Sigmoid colon (tissue), 7 donors: ENCODE measurements at places on chromosomes 5 and 9. TPM values are rescaled to one million over a fixed set of nuclear protein-coding genes. Genes with fewer than 3 reads are reported as not detected.

DNA sequence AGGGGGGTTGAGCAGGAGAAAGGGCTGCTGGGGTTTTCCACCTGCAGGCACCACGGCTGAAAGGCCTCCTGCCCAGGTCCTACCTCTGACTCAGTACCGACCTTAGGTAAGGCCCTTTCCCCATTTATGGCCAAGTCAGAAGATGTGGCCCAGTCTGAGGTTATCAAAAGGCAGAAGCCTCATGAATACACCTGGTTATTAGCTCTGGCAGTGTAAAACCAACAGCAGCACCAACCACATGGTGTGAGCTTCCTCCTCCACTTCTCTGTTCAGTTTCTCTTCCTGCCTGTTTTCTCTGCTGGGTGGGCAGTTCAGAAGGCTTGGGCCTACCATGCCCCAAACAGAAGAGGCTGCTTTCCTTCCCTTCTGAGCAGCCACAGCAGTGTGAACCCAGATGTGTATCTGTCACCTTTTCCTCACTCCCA is 86.9 kb downstream of the UGCG start:
- DNase-seq, result no peak

GRCh38 chr9:75814667-75815066 is 75.8 kb upstream of the PCSK5 start:
- no peak for DNase-seq

DNA sequence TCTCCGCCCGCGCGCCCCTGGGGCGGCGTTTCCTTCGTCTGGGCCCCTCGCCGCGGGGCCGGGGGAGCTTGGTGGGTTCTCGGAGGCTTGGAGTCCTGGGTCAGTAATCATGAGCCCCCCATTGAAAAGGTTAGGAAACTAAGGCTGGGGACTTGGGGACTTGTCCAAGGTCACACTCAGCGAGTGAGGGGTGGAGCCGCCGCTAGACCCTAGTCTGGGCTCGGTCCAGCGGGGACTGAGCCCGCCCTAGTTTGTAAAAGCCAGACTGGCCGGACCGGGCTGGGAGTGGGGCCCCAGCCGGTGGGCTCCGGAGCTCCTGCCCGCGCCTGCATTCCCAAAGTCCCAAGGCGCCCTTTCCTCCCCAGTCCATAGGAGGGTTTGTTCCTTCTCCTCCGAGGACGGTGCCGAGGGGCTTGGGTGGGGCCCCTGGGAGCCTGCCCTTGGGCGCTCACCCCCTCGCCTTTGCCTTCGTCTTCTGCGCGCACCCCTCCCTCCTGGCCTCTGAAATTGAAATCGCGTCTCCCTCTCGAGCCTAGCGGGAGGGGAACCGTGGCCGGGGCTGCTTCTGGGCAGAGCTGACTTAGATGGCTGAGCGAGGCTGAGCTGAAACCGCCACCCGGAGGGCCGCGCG is 995 bp downstream of the OLFM1 start:
- DNase-seq, result no peak

Gene PCDHGC4
- not detected for polyA plus RNA-seq

DNA sequence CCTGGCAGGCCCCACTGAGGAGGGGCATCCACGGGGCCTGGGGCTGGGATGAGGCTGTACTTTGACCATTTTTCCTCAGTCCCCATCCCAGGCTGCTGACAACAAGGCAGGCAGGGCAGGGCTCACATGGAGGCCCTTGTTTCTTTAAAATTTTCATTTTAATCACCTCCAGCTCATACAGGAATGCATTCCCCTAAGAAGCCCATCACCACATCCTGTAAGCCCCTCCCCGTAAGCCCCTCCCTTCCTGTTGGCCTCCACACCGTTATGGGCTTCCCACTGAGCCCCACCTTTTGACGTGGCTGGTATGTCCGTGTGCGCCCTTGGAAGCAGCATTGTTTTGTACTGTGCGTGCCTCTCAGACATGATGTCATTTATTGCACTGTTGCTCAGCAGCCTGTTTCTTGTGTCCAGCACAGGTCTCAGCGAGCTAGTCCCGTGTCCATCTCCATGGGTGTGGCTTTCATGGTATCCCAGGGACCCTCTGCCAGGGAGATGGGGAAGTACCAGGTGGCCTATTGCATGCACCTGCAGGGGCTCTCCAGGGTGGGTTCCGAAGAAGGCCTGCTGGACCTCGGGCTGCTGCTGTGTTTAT is 22.4 kb downstream of the PHF2 start:
- no peak for DNase-seq

Gene PTAR1
- polyA plus RNA-seq, result 7.2 TPM

Gene B4GALT1
- 24.0 TPM for polyA plus RNA-seq

Gene MCC
- 2.6 TPM for polyA plus RNA-seq

DNA sequence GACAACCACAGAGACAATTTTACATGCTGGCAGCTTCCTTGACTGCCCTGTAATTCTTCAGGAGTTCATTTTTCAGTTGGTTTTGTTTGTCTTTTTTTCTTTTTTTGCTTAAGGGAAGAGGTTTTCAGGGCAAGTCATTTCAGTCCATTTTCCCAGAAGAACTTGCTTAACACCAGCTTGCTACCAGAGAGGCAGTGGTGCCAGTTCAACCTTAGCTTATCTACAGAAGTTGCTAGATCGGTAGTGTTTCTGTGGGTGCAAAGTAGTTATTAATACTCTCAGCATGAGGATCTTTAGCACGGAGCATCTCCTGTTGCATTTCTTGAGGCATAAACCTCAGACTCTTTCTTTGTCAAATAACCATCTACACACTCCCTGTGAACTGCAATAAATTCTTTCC is 1.1 kb downstream of the SPEF2 start:
- DNase-seq, result no peak

DNA sequence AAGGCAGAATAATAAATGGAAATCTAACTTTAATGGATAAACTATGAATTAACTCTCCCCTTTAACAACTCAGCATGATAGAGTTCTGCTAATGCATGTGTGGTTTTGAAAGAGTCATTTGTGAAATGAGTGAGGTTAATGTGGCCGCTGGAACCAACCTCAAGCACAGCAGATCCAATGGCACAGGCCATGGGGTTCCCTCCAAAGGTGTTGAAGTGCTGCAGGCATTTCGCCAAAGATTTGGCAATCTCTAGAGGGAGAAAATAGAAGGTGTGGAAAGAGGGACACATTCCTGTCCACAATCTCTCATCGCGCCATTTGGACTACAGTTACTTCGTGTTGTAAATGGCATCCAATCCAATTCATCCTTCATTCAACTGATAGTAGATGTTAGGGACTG is 35.0 kb downstream of the AGXT2 start:
- DNase-seq, result no peak
